ENCODE measurements at places on chromosomes 11 and 22. TPM values are rescaled to one million over a fixed set of nuclear protein-coding genes. Genes with fewer than 3 reads are reported as not detected.

DNA sequence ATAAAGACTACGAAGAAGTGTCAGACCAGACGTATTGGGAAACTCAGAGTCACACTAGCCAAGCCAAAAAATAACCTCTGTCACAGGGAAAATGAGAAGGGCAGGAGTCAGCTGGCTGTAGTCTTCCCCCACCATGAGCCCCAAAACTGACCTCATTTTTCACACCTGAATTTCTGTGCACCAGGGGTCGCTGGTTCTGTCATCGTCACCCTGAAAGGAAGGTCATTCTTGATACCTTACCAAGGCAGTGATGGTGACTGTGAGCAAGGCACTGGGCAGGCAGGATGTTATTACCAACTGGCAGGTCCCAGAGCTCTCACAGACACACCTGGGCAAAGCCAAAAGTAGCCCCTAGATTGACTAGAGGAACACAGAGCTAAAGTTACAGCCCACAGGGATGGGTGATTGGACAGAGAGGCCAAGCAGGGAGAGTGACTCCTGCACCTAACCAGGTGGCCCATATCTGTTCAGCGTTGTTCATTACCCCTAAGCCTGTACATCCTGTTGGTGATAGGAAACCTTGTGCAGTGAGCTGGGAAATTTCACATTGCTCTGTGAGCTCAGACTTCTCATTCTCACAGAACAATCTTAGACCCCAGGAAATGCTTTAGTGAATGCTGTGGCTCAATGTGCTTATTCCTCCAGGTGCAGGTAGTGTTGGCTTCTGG lies 32.3 kb upstream of the OR56A1 start:
- DNase-seq = no peak

DNA sequence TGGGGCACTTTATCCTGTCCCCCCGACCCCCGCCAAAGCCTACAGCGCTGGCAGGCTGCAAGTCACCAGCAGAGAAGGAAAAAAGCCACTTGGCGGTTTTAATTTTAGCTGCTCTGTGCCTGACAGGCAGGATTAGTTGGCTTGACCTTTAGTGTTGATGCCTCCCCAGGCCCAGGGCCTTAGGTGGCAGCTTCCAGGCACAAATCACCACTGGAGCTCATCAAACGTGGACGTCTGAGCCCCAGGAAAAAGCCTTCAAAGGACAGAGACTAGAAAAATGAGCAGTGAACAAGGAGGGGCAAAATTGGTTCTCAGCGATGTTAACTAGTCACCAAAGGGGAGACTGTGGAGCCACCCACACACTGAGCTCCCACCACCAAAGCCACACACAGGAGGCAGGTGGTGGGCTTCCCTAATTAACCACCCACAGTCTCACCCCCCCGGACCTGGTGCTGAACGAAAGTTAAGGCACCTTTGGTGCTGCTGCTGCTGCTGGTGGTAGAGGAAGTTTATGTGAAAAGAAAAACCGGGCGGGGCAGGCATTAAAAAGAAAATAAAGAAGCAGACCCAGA lies 4.4 kb upstream of the PYGM start:
- no peak for DNase-seq

- no peak for DNase-seq
Measured at GRCh38 chr11:43987384-43988039, 45.1 kb downstream of the C11orf96 start.

DNA sequence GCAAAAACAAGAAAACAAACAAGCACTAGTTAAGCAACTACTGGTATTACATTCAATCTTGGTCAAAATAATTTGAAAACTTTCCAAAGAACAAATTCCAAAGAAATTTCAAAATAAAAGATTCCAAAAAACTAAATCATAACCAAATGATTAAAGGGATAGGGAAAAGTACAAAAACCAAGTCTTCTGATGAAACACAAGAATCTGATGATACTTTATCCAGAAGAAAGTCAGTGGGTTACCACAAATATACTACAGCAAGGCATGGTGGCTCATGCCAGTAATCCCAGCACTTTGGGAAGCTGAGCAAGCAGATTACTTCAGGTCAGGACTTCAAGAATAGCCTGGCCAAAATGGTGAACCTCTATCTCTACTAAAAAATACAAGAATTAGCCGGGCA lies 59.1 kb downstream of the NUP98 start:
- no peak for DNase-seq

GRCh38 chr11:9606809-9607510 lies 33.5 kb downstream of the WEE1 start:
- DNase-seq = no peak

DNA sequence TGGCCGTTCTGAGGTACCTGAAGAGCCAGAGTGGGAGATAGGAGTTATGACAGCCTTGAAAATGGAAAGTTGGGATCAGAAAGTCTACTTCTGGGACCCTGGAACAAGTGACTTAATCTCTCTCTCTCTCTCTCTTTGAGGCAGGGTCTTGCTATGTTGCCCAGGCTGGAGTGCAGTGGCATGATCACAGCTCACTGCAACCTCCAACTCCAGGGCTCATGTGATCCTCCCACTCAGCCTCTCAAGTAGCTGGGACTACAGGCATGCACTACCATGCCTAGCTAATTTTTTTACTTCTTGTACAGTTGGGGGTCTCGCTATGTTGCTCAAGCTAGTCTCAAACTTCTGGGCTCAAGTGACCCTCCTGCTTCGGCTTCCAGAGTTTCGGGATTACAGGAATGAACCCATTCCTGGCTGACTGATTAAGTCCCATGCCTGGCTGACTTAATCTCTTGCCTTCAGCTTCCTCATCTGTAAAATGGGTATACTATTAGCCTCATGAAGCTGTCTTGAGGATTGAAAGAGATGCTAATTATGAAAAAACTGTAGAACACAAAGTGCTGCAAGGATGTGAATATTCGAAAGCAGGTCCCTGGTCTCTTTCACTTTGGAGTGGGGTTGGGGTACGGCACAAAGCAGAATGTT lies 87.7 kb downstream of the UBASH3B start:
- DNase-seq = no peak

- DNase-seq = no peak
Measured at GRCh38 chr22:42172773-42173172, 42.2 kb upstream of the CYP2D6 start.

DNA sequence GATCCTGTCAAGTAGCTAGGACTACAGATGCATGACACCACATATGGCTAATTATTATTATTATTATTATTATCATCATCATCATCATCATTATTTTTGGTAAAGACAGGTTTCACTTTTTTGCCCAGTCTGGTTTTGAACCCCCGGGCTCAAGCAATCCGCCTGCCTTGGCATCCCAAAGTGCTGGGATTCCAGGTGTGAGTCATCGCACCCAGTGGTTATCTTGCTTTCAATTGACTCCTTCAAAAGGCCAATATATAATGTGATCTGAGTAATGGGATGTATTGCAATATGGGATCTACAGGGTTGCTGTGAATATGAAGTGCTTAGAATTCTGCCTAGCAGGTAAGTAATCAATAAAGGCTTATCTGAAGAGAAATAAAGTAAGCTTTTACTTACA lies 221.2 kb downstream of the SBF2 start:
- no peak for DNase-seq

GAL3ST3 gene
- not detected for polyA plus RNA-seq

L3MBTL2 gene
- polyA plus RNA-seq = 15.2 TPM

Data from CD14-positive monocyte (primary cell).